ENCODE measurements at places on chromosomes 4 and X. TPM values are rescaled to one million over a fixed set of nuclear protein-coding genes. Genes with fewer than 3 reads are reported as not detected.

The FGD1 gene
- 5.3 TPM for total RNA-seq

The MAGEA3 gene
- not detected for total RNA-seq

The SFRP2 gene
- total RNA-seq: 6.9 TPM

The DAPP1 gene
- 24.5 TPM for total RNA-seq

The PNMA6A gene
- total RNA-seq: 1.5 TPM

The MYOZ2 gene
- not detected for total RNA-seq

The RAB39B gene
- total RNA-seq: 0.23 TPM

The CTAG1B gene
- total RNA-seq: not detected

- no peak for DNase-seq
These were observed 7.1 kb upstream of the RGS12 start for GRCh38 chr4:3285558-3286334.

- DNase-seq: no peak
These were observed 16.8 kb upstream of the PAGE1 start for GRCh38 chrX:49712577-49712976.

DNA sequence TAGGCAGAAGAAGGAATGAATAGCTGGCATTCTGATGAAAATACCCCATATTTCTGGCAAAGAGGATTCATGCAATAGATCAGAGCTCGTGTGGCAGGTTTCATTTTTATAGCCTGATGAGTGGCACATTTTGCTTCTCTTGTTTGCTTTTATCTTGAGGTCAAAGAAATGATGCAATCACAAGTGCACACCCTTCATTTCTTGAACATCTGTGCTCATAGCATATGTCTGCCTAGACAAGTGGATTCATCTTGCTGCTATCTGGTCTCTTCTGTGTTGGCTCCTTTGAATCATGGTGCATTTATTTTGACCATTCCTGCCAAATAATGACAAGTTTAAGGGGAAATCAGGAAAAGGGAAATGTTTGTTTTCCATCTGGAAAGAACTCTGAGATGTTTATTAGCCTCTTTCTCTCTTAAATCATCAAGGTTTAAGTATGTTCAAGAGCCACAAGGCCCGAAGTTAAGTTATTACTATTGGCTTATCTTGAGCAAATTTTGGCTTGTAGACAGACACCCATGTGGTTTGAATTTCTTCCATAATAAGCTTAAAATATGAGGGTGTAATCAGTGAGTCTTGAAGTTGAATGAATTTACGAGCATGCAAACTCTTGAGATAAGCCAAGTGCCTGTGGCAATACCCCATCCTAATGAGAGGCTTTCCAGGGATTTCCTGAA is 59.3 kb upstream of the HS3ST1 start:
- no peak for DNase-seq

GRCh38 chrX:150868625-150869024 is 29.8 kb downstream of the CD99L2 start:
- DNase-seq: no peak

DNA sequence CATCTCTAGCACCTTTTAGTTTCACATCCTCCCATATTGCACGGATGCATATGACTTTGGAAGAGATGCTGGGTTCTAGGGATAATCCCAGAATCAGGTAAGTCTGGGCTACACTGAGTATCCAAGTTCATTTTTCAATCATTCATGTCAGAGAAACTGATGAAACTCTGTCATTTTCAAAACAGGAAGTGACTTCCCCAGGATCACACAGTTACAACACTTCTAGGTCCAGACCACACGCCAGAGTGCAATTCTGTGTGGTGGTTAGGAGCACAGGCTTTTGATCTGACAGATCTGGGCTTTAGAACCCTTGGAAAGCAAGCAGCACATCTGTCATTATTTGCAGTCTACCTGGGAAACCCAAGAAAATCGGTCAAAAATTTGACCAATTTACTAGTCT is 52.1 kb upstream of the CDKN2AIP start:
- DNase-seq: no peak

- no peak for DNase-seq
These were observed 153.4 kb downstream of the FSTL5 start for GRCh38 chr4:162010362-162010761.

DNA sequence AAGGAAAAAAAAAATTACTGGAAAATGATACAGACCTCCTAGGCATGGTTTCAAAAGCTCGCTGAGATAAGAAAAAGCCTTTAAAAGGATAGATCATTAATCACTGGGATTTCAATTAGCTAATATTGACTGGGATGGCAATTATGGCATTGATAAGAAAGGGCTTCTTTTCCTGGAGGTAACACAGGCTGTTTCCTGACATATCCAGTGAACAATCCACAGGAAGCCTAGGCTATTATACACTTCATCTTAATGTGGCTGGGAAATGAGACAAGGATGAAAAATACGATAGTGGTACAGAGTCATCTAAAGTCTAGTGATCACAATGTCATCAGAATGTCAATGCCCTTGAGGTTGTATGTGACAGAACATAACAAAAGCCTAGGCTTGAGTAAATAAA is 1579.3 kb downstream of the C4orf33 start:
- no peak for DNase-seq

DNA sequence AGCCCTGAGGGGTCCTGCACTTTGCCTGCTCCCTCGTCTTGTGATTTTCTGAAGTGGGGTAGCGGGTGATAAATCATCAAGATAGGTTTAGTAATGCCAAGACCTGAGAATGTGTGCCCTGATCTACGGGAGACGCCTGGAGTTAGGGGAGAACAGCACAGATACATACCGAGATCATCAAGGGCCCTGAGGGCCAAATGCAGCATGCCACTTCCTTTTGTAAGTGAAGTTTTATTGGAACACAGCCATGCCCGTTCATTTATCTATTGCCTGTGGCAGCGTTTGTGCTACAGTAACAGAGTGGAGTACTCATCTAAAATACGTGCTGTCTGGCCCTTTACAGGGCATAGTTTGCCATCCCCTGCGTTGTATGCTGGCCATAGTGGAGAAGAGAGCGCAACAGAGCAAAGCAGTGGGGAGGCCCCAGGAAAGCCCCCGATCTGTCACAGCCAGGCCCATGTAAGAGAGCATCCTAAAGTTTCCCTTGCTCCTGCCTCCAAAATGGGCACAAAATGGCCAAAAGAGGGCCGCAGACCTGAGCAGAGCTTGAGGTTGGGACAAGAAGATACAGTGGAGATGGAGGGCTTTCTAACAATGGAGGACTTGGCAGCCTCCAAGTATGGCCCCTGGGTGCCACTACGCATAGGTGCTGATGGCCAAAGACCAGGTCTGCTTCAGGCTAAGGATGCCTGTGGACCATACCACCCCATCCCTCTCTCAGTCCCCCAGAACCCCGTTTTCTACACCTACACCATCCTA is 167.0 kb downstream of the SMIM20 start:
- no peak for DNase-seq

GRCh38 chr4:162891788-162892707 is 274.6 kb downstream of the NAF1 start:
- DNase-seq: no peak

DNA sequence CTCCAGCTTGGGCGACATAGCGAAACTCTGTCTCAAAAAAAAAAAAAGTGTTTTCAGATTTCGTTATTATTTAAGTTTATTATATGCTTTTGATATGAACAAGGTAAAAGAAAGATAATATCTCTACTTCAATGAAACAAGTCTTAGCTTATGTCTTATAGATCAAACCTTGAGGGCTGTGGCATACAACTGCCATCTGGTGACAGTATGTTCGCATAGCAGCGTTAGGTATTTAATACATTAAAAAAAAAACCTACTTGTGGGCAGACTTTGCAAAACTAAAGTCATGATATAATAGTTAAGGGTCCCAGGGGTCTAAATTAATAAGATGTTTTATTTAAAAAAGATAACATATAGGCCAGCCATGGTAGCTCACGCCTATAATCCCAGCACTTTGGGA is 161.2 kb upstream of the AMOT start:
- no peak for DNase-seq

DNA sequence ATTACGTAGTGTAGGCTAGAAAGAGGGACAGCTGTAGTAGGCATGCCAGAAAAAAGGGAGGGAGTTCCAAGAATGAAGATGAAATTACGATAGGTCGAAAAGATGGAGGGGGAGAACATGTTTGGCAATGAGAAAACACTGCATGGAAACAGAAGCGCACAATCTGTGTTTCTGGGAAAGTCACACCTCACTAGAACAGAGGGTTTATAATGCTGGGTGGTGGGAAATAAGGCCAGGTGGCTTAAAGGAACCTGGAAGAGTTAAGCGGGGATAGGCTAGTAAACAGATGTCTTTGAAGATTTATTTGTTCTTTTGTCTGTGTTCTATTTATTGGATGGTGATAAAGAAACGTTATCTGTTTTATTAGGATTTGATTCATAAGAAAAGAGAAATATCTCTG is 29.1 kb downstream of the TRAPPC11 start:
- DNase-seq: no peak

- DNase-seq: no peak
These were observed 160.4 kb upstream of the GPR101 start for GRCh38 chrX:137194164-137194563.

- DNase-seq: no peak
These were observed 54.9 kb downstream of the STOX2 start for GRCh38 chr4:183960046-183960420.

DNA sequence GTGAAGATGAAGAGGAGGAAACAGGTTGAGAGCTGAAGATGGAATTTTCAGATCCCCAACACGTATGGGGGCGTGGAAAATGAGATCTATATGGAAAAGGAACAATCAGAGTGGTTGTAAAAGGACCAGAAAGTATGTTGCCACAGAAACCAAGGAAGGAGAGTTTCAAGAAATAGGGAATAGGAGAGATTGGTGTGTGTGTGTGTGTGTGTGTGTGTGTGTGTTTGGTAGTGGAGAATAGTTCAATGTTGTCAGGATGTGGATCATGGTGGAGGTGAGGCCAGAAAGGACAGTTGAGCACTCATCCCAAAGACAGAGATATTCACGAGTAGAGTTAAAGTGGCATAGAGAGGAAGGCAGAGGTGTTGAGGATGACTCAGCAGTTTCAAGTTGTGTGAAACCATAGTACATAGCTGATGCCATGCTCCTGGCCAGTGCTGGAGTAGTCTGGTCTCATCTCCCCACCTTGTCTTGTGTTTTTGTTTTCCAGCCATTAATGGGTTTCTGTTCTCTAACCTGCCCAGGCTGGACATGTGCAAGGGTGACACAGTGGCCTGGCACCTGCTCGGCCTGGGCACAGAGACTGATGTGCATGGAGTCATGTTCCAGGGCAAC is 36.1 kb downstream of the HEPH start:
- no peak for DNase-seq

DNA sequence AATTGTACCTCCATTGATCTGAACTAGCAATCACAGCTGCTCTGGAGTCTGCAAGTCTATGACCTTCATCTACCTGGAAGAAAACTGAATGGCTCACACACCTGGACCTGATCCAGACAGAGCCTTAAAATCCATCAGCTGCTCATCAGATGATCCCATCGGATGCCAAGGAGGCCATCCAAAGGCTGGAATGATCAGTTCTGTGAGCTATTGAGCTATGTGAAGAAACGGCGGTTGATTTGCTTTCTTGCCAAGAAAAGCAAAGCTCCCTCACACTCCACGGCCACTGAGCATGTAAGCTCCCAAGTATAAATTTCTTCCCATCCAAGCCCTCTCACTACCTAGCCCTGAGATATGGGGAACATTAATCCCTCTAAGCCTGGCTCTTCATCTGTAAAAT is 63.1 kb downstream of the RELL1 start:
- no peak for DNase-seq
